ENCODE measurements at places on chromosomes 4 and X.

GRCh38 chrX:46704767-46705386 lies 54.0 kb downstream of the SLC9A7 start:
- DNase-seq, result peak; percentile 81

GRCh38 chr4:153579410-153579809 lies 104.7 kb upstream of the TLR2 start:
- no peak for DNase-seq

- no peak for DNase-seq
Measured at GRCh38 chr4:47215759-47216158, 184.4 kb downstream of the GABRB1 start.

- DNase-seq, result no peak
Measured at GRCh38 chrX:105837232-105837631, 14.9 kb downstream of the NRK start.

- no peak for DNase-seq
Measured at GRCh38 chr4:129328162-129328561, 232.2 kb downstream of the C4orf33 start.

DNA sequence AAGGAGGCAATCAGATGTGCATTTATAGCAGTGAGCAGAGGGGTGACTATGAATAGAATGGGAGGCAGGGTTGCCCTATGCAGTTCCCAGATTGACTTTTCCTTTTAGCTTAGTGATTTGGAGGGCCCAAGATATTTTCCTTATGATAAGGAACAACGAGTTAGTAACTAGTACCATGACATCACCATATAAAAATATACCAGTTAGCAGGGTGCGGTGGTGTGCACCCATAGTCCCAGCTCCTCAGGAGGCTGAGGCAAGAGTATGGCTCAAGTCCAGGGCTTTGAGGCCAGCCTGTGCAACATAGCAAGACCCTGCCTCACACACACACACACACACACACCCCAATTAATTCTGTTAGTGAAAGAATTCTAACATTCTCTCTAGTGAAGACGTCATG lies 53.0 kb downstream of the IL13RA2 start:
- DNase-seq, result no peak

Measured in T-helper 1 cell (primary cell).